ENCODE measurements at places on chromosomes 1 and 21.

- DNase-seq, result no peak
These were observed 10.5 kb upstream of the TARS2 start for GRCh38 chr1:150476754-150477153.

DNA sequence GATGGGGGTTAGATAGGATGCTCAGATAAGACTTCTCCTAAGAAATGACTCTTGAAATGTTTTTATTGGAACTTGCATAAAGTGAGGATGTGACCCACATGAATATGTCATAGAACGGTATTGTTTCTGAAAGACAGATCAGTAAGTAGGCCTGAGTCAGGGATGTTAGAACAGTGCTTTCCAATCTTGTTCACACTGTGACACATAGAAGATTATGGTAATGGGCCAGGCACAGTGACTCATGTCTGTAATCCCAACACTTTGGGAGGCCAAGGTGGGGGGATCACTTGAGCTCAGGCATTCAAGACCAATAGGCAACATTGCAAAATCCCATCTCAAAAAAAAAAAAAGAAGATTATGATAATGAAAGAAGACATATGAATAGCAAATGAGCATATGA, 32.9 kb downstream of the FMO4 start:
- no peak for DNase-seq

DNA sequence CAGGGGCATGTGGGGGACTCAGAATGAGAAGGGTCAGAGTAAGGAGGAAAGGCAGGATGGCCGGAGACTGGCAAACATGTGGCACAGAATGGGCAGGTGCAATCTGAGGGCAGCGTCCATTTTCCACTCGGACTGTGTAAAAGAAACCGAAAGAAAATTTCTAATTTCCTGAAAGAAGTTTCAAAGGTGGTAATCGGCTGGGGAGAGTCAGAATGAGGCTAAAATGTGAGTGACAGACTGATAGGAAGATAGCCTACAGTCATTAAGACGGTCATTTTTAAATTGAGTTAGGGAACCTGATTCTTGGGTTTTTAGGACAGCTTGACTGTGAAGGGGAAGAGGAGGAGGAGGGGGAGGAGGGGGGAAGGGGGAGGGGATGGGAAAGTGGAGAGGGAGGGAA, 23.6 kb downstream of the COA6 start:
- peak; percentile 14 for DNase-seq

- DNase-seq, result peak; percentile 15
These were observed 221.5 kb downstream of the RERE start for GRCh38 chr1:8595941-8596340.

GRCh38 chr1:156772728-156773497, 5.6 kb downstream of the PRCC start:
- DNase-seq, result no peak

- no peak for DNase-seq
These were observed 473 bp upstream of the BRDT start for GRCh38 chr1:91948501-91949355.

GRCh38 chr1:40312238-40313205, 4.6 kb downstream of the COL9A2 start:
- DNase-seq, result peak; percentile 81

DNA sequence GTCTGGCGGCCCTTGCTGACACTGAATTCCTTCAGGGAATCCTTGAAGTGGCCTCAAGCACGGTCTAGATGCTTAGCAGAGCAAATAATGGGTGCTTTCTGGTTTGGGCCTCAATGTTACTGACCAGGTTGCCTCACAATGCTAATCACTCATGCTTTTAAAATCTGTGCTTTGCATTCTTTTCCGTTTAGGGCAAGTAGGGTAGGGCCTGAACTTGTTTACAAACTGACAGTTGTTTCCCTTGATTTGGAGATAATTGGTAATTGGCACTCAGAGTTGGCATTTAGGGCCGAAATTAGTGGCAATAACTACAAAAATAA, 1.4 kb downstream of the VPS13D start:
- no peak for DNase-seq

DNA sequence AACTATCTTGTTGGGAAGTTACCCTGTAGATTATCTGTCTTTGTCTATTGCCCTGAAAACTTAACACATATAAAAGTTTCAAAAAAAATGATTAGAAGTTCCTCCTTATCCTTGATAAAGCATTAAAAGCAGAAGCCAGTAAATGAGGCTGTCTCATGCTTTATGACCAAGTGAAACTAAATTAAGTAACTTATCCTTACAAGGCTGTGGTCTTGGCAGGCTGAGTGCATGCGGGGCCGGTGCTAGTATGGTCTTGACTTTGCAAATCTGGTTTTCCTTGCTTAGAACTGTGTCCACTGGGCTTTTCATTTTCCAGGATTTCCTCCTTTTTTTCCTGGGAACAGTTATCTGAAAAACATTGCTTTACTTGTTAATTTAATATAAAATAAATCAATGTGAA, 43.1 kb downstream of the PCNX2 start:
- DNase-seq, result no peak

All from GM19239 (cell line).